NCI-H187 treated with DMSO at 0.1 percent for 48 hours (cell line): ENCODE measurements at places on chromosomes 1 and 21.

DNA sequence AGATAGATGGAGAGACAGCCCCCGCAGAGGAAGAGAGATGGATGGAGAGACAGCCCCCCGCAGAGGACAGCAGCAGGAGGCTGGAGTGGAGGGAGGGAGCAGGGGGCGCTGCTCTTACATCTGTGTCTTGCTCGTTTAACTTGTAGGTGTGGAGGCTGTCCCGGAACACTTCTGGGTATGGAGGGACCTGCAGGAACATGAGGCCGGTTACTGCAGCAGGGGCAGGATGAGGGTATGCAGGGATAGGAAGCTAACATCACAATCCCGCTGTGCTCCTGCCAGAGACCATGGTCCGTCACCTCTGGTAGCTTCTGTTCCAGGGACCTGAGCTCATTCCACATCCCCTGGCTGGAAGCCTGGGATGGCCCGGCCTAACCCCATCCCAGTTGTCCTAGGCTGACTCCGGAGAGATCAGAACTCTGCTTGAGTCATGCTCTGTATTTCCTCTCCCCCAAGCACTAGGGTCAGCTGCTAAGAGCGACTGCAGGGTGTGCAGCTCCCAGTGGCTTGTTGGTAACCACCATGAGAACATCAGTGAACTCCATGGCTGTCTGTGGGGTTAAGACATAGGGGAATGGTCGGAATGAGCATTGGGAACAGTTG is 36.7 kb upstream of the GOLT1A start:
- no peak for DNase-seq

DNA sequence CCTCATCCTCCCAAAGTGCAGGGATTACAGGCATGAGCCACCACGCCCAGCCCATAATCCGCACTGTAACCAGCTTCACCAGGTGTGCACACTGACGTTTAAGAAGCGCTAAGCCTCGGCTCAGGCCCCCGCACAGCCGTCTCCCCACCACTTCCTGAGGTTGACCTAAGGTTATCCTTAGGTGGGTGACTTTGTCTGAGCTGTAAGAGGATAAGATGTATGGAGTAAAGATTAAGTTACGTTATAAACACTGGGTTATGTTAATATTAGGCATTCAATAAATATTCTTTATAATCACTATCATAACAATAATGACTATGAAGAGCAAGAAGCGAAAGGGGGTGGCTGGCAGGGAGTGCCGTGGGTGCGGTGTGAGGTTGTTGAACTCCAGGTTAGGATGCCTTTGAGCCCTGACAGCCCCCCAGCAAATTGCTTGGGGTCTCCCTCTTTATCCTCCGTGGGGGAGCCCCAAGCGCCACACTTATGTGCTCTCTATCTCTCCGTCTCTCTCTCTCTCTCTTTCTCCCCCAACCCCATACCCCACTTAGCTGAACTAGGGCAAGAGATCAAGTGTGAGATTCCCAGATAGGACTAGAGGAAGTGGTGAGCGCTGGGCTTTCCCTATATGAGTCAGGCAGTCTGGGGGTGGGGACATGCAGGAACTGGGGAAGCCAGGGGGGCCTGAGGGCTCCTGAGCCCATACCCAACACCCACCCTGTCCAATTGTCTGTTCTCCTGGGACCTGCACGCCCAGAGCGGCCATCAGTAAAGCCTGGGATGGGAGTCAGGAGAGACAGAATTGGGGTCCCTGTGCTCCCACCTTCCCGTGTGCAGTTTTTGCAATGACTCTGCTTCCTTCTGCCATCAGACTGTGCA is 7.6 kb downstream of the EFHD2 start:
- no peak for DNase-seq

- DNase-seq: no peak
Observed at GRCh38 chr1:165915932-165916348, 88.5 kb downstream of the UCK2 start.

GRCh38 chr1:236395230-236395946 is 1.3 kb downstream of the EDARADD start:
- DNase-seq: no peak

- DNase-seq: no peak
Observed at GRCh38 chr1:201358596-201358995, 18.9 kb downstream of the TNNT2 start.

DNA sequence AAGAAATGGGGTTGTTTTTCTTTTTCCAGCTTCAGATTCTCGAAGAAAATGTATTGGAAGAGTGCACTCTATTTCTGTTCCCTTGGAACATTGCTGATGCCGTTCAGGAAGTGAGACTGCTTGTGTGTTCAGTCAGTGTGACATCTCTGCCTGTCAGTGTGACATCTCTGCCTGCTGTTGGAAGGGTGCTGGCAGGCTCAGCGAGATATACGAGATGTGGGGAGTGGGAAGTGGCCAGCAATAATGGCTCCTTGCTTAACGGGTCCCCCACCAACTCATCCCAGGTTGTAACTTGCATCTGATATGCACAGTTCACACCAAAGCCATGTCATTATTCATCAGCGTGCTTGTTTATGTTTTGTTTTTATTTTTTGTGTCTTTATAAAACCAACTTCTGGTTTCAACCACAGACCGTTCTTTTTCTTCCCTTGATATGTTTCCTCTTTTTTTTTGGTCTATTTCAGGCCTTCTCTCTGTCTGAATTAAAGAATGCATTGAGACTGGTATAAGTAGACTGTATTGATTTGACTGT is 145.4 kb downstream of the GALNT2 start:
- DNase-seq: no peak

DNA sequence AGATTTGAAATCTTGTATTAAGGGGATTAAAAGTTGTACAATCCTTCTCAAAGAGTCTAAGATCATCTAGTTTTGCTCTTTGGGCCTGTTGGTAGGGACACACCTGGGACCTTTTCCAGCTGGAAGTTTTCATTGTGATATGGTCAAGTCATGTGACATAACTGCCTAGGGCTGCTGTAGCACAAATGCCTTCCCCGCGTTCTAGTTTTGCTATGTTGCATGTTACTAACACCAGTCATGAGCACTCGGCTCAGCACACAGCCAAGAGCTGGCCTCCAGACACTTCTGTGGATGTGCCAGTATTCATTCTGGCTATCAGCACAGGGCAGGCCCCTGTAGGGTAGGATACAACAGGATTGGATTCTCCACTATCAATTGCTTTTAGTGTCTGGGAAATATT is 14.6 kb upstream of the FLG2 start:
- DNase-seq: no peak

- no peak for DNase-seq
Observed at GRCh38 chr1:170586321-170587252, 54.6 kb downstream of the GORAB start.

DNA sequence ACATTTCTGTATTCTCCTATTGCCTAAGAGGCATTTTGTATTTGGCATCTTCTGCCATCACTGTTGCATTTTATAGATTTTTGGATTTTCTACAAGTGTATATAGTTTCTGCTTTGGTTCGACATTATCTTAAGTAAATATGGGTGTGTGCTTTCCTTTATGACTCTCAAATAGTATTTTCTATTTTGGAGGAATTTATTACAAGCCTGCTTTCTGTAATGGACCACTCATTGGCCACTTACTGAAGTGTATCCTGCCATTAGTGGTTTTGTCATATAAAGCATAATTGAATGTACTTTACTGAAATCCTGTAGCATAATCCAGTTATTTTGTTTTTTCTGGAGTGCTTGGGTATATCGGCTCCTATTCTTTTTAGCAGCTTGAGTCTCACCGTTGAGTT is 184.3 kb downstream of the PATJ start:
- DNase-seq: no peak

DNA sequence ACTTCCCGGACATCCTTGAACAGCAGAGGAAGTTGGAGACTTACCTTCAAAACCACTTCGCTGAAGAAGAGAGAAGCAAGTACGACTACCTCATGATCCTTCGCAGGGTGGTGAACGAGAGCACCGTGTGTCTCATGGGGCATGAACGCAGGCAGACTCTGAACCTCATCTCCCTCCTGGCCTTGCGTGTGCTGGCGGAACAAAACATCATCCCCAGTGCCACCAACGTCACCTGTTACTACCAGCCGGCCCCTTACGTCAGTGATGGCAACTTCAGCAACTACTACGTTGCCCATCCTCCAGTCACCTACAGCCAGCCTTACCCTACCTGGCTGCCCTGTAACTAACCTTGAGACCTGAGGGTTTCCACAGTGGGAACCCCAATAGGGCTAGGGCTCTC is 17.9 kb downstream of the TENT5C start:
- no peak for DNase-seq

- DNase-seq: no peak
Observed at GRCh38 chr1:174656409-174657059, 208.8 kb downstream of the GPR52 start.

- DNase-seq: no peak
Observed at GRCh38 chr1:231913493-231913892, 286.9 kb downstream of the DISC1 start.

DNA sequence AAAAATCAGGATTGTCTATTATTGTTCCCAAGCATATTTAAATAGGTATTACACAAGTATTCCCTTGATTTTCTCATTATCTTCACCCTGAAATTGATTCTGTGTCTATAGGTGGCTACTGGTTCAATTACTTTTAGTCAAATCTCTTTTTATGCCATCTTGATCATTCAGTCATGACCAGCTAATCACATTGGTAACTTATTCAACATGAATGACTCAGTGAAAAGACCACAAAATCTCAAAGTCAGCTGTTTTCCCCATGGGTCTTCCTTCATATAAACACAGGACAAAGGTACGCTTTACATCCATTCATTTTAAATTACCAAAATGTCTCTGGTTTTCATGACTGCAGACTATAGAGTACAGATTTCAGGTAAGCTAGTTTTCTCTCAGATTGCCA is 23.7 kb upstream of the NRIP1 start:
- DNase-seq: no peak

- no peak for DNase-seq
Observed at GRCh38 chr1:8462371-8462892, 144.5 kb downstream of the SLC45A1 start.
